ENCODE measurements at places on chromosomes 4 and X.

- DNase-seq: no peak
Measured at GRCh38 chr4:178387756-178388155, 945.5 kb upstream of the AGA start.

- no peak for DNase-seq
Measured at GRCh38 chr4:65960751-65961150, 290.5 kb upstream of the EPHA5 start.

DNA sequence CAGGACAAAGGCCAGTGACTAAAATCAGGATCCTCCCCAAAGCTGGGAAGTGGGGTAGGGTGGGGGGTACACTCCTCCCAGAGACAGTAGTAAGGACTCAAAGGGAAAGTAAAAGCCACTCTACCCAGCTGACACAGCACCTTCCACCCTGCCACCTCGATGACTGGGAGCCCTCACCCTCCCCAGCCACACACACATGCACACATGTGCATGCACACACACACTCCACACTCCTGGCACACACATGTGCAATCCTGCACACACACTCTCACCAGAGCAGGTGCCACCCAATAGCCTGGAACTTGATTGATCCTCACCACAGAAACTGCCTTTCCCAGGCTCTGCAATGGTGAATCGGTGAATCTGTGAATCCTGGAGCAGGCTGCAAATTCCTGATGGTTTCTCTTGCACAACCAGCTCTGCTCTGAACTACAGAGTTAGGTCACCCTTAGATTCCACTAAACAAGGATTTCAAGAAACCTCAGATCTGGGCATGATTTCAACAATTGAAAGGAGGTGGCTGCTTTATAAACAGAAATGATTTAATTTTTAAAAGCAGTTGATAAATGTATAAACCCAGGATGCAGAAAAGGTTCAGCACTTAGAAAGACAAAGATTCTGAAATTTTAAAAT lies 21.5 kb downstream of the AMOT start:
- DNase-seq: no peak

- no peak for DNase-seq
Measured at GRCh38 chr4:145511913-145512522, 30.4 kb downstream of the SMAD1 start.

- no peak for DNase-seq
Measured at GRCh38 chr4:25015012-25015411, 15.7 kb downstream of the LGI2 start.

DNA sequence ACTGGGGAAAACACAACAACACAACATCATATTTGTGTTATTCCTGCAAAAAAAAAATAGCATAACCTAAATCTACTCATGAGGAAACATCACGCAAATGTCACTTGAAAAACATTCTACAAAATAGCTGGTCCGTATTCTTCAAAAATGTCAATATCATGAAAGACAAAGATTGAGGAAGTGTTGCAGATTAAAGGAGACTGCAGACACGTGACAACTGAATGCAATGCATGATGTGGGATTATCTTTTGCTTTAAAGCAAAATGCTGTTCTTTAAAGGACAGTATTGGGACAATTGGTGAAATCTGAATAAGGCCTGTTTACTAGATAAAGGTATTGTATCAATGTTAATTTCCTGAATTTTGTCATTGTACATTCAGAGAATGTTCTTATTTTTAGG lies 157.7 kb downstream of the SMIM20 start:
- DNase-seq: no peak

- no peak for DNase-seq
Measured at GRCh38 chr4:53855581-53856250, 208.7 kb downstream of the CHIC2 start.
